Neuronal stem cell (in vitro differentiated cells): ENCODE measurements at places on chromosomes 12 and 14.

DNA sequence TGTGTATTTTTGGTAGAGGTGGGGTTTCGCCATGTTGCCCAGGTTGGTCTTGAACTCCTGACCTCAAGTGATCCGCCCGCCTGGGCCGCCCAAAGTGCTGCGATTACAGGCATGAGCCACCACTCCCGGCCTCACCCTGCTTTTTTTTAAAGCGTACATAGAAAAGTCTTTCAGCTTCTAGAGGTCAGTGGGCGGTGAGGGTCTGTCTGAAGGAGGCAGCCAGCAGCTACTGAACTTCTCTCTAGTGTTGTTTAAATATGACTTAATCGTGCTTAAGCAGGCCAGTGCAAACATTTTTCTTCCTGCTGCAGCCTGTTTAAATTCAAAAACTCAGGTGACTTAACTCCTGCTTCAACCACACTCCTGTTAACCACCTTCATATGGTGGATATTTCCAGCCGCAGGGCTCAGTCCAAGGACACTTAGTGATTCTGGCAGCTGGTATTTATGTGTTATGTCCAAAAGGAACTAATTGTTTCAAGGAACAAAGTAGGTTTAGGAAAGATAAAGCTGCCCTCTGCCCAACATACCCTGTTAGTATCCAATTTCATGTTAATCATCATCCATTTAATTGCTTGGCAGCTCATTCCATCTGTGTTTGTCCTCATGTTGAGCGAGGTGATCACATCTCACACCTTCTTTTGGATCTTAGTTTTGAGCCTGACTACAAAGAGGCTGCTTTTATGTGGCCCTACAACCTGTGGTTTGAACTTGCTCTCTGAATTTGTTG lies 2.0 kb downstream of the PRKAB1 start:
- no peak for DNase-seq

DNA sequence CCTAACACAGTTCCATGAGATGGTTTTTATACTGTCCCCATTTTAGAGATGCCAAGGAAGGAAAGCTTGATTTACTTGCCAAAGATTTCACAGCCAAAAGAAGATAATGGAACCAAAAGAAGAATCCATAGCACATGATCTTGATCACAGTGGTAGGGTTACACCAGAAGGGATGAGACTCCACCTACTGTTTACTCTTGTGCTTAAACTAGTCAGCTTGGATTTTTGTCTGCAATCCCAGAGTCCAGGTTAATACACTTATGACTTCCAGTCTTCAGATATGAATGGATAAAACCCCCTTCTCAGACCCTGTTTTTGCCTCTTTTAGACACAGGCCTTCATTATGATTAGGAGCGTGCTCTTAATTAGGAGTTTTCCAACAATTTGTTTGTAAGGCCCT lies 454.2 kb downstream of the AEBP2 start:
- no peak for DNase-seq

- no peak for DNase-seq
These were observed 250.2 kb downstream of the DACT1 start for GRCh38 chr14:58887931-58888330.

DNA sequence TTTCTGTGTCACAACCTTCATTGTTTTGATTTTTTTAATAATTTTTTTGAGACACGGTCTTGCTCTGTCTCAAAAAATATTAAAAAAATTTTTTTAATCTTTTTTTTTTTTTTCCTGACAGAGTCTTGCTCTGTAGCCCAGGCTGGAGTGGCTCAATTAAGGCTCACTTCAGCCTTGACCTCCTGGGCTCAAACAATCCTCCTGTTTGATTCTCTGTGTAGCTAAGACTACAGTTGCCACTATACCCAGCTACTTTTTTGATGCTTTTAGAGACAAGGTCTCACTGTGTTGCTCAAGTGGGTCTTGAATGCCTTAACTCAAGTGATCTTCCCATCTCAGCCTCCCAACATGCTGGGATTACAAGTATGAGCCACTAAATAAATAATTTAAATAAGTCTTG lies 9.2 kb upstream of the PRH2 start:
- no peak for DNase-seq

DNA sequence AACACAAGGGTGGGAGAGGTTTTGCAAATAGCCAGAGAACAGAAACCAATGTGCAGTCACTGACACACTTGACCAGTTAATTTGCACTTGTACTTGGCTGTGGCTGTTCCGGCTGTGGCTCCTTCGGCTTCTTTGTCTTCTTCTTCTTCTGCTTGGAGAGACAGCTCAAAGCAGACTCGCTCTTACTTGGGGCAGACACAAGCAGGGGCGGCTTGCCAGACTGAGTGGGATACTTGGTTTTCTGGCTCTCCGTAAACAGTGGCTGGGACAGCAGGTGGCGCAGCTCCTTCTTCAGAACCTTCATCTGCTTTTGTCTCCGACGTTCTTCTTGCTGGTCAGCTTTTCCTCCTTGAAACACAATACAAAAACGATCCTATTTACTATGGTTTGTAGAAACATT lies 25.0 kb downstream of the OTUB2 start:
- DNase-seq: no peak

- DNase-seq: no peak
These were observed 55.0 kb downstream of the ANAPC7 start for GRCh38 chr12:110348431-110349059.

GRCh38 chr14:59484639-59485175 lies 390 bp downstream of the JKAMP start:
- no peak for DNase-seq

GRCh38 chr12:43167691-43168090 lies 384.3 kb downstream of the ADAMTS20 start:
- no peak for DNase-seq

GRCh38 chr14:66281036-66281776 lies 205.0 kb upstream of the CCDC196 start:
- DNase-seq: no peak

- DNase-seq: no peak
These were observed 41.3 kb downstream of the CCNK start for GRCh38 chr14:99522457-99522891.

DNA sequence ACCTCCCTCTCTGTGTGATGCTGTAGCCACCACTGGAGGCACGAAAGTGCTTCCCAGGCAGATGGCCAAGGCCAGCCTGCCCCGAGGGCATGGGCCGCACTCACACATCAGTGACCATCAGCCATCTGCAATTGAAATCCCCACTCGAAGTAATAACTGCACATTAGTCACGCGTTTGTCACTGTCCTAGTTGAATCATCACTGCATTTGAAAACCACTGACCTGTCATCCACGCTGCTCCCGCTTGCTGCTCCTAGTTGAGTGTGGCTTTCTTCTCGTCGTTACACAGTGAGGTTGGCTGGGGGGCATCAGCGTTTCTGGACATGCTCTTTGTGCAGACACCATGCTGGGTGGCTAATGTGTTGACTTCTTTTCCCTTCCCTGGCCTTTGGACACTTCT lies 176.1 kb downstream of the ADGRD1 start:
- DNase-seq: no peak
